NCI-H774 (cell line): ENCODE measurements at places on chromosomes 11 and 22.

DNA sequence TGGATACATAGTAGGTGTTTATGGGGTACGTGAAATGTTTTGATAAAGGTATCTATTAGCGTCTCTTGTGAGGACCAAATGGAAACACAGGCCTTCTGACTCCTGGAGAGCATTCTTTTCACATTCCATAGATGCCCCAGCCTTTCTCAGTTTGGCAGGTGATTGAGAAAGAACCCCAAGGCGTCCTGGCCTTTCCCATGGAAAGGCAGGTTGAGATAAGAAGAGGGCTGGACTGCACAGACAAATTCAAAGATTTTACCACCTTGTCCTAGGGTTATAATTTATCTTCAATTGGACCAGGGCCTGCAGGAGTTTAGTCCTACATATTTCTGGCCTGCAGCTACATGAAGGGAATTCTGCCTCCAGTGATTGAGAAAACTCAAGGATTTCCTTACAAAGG lies 661 bp upstream of the OLFML1 start:
- DNase-seq, result no peak

- peak; percentile 31 for DNase-seq
Observed at GRCh38 chr11:73001615-73002014, 140.5 kb downstream of the FCHSD2 start.

DNA sequence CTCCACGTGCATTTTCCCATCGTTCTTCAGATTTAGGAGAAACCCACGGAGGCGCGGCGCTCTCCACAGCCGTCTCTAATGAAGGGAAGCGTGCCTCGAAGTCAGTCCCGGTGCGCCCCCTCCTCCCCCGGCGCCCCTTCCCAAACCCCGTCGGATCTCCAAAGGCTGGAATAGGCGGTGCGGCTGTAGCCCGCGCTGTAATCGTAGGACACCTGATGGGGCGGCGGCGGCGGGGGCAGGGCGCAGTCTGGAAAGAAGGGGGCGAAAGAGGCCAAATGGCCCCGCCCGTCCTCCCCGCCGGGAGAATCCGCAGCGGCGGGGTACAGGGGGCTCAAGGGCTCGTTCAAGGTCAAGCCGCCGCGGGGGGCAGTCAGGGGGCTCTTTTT lies 1.3 kb downstream of the FAM181B start:
- DNase-seq, result no peak

DNA sequence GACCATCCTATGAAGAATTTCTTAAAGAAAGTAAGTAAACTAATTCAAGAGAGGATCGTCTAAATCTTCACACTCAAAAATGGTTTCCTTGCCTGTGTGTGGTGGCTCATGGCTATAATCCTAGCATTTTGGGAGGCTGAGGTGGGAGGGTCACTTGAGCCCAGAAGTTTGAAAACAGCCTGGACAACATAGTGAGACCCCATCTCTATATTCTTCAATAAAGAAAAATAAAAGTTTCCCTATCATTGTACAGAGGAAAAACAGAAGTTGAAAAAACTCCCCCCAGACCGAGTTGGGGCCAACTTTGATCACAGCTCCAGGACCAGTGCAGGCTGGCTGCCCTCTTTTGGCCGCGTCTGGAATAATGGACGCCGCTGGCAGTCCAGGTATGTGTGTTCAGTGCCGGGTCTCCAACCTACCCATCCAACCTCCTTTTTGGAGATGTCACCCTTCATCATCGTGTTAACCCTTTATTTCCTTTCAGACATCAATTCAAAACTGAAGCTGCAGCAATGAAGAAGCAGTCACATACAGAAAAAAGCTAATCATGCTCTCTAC lies 3.0 kb downstream of the RPS25 start:
- no peak for DNase-seq

GRCh38 chr22:24685531-24686190 lies 82.7 kb downstream of the GGT1 start:
- no peak for DNase-seq
